ENCODE measurements at places on chromosomes 6 and 20. TPM values are rescaled to one million over a fixed set of nuclear protein-coding genes. Genes with fewer than 3 reads are reported as not detected.

SLC22A23 gene
- total RNA-seq, result 13.1 TPM

ZBTB12 gene
- total RNA-seq, result 0.66 TPM

SYNGAP1 gene
- total RNA-seq, result 11.5 TPM

SLC29A1 gene
- 142 TPM for total RNA-seq

NNAT gene
- 14.1 TPM for total RNA-seq

MAP3K7 gene
- 19.7 TPM for total RNA-seq

PIM1 gene
- total RNA-seq, result 26.1 TPM

LY6G6F gene
- not detected for total RNA-seq

NEURL2 gene
- 10.8 TPM for total RNA-seq

PRR18 gene
- total RNA-seq, result not detected

SLC17A1 gene
- total RNA-seq, result not detected

SIM1 gene
- total RNA-seq, result not detected

STK4 gene
- total RNA-seq, result 31.6 TPM

TBXT gene
- not detected for total RNA-seq

FAM209B gene
- total RNA-seq, result not detected

WFDC5 gene
- total RNA-seq, result not detected

MYB gene
- 0.29 TPM for total RNA-seq

PRICKLE4 gene
- 3.8 TPM for total RNA-seq

WFDC12 gene
- not detected for total RNA-seq

Data from esophagus muscularis mucosa (tissue), 4 donors.